ENCODE measurements at places on chromosomes 11 and 22.
A peak's percentile ranks its signal among the peaks of the same experiment; 100 is the strongest.

DNA sequence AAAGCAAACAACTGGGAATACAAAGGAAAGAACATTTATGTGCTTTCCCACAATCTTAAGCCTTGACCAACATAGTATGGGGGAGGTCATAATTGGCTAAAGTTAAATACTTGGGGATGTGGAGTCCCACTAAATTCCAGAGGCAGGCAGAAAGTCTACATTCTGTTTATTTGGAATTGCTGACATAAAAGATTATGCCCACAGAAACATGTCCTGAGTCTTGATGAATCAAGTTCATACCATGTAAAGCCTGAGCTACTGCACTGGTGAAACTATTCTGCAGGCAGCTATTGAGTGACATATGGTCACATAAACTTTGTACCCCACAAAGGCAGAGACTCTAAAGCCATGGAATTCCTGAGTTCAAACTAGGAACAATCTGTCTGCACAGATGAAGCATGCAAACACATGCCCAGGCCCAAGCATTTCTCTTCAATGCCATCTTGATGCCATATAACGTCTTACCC is 69.9 kb upstream of the CHRM4 start:
- peak; percentile 65 for DNase-seq

- no peak for DNase-seq
These were observed 28.7 kb downstream of the SNU13 start for GRCh38 chr22:41659941-41660340.

DNA sequence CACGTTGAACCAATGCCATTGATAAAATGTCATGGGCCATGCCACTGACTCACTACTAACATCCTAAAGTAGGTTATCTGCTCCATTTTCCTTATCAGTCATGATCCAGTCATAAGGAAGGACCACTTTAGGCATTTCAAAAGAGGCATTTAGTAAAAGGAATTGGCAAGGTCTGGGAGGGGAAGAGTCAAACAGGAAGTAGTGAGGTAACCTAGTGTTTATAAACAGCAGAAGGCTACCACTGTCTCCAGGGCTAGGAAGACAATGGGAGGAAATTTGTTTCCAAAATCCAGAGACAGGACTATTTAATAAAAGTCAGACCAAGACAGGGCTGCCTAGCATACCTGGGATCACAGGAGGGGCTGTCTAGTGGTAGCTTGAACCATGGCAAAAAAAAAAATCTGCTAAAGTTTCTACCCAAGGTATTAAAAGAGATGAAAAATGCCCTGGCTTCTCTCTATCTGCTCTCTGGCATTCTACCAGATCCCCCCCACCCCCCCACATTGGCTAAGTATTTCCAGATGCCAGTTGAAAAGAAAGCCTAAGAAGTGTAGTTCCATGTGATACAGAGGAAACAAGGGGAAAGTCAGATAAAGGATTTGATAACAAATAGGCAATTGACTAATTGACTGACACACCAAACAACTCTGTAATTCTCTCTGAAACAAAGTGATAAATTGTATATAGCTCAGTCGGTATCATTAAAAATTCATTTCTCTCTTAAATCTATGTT is 50.4 kb upstream of the C11orf87 start:
- DNase-seq = peak; percentile 1

DNA sequence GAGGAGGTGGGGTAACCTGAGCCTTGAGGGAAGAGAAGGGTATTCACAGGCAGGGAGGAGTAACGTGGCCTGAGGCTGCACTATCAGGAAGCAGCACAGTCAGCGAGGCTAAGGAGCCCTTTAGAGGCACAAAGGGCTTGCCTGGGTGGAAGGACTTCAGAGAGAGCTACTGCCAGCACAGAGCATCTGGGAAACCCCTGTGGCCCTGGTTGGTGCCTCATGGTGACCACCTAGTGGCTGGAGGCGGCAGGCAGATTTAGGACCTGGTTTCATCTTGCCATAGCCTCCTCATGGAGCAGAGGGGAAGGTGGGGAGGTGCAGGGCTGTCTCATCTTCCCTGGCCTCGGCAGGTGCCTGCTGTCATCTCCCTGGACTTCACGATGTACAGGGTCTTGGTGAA is 64.5 kb downstream of the MPPED1 start:
- DNase-seq = no peak

DNA sequence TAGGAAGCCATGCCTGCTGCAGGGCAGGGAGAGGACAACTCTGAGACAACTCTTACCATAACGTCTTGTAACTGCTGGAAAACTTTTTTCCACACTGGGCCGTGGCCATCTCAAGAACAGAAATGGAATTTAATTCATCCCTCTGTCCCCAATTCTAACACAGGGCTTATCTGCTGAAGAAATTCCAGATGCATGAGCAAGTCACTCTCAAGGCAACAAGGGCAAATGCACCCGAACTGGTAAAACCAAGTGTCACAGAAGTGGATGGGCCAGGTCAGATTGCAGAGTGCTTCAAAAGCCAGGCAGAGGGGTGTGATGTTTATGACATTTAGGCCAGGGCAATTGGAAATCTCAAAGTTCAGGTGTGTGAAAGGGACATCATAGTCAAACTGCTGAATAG is 7.4 kb downstream of the SMPD1 start:
- no peak for DNase-seq
